ENCODE measurements at places on chromosomes 12 and 14.

DNA sequence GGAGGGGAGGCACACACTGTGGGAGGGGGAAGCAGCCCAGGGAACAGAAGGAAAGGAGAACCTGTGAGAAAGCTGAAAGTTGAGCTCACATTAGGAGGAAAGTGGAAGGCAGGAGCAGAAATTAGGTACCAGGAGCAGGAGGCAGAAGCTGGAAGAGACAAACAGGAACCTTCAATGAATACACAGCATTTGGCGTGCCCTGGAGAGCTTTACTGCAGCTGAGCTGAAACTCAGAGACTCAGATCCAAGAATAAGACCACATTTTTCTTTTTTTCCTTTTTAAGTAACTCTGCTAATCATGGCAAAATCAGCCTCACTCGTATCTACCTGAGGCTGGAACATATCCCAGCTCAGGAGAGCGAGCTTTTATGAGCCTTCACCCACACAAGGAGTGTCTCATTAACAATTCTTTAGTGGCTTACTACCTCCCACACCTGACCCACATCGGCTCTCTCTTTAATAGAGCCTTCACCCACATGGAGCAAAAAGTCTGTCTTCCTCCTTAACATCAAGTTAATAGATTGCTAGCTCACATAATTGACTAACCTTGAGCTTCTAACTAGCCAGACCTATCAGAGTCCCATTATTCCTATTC, 18.2 kb upstream of the CERS5 start:
- DNase-seq, result no peak

- no peak for DNase-seq
Observed at GRCh38 chr12:124390442-124391097, 95.7 kb downstream of the RFLNA start.

- no peak for DNase-seq
Observed at GRCh38 chr12:12476857-12477531, 85.7 kb downstream of the DUSP16 start.

GRCh38 chr12:24960222-24960855, 11.4 kb upstream of the BCAT1 start:
- DNase-seq, result no peak

- DNase-seq, result no peak
Observed at GRCh38 chr14:79971330-79971729, 240.0 kb downstream of the DIO2 start.

DNA sequence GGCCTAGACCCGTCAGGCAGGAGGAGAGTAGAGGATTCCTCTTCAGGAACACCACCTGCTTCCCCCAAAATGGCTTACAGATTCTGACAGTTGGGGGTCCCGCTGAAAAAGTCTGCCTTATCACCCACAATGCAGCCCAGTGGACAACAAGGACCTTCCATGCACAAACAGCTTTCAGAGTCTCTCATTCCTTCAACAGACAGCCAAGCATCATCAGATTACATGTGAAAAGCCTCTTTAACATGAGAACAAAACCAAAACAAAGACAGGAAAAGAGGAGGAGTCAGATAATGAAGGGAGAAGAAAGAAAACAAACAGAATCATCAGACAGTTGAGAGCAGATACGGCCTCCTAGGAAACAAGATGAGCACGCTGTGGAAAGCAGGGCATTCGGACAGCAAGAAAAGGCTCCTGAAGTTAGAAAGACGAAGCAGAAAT, 18.3 kb downstream of the KCTD10 start:
- no peak for DNase-seq

GRCh38 chr12:89529738-89530137, 3.9 kb upstream of the POC1B start:
- no peak for DNase-seq

DNA sequence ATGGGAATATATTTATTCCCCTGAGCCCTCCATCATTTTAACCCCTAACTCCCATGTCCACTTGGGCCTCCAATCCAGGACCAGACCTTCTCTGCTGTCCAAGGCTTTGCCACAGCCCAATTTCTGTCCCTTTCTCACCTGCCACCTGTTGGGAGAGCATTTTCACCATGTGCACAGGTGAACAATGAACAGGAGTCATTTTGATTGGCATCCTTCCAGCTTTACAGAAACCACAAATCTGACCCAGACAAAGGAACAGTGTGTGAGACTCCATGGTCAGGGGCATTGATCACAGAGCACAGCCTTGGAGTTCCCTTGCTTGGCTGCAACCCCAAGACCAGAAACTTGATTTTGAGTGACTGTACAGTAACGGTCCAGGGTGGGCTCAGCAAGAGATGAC, 91.9 kb downstream of the CRACR2A start:
- no peak for DNase-seq

GRCh38 chr14:101817501-101818001, 56.0 kb downstream of the PPP2R5C start:
- DNase-seq, result no peak

GRCh38 chr12:119129827-119130434, 48.8 kb upstream of the HSPB8 start:
- DNase-seq, result no peak

GRCh38 chr12:121423682-121424623, 24.0 kb downstream of the RNF34 start:
- no peak for DNase-seq

DNA sequence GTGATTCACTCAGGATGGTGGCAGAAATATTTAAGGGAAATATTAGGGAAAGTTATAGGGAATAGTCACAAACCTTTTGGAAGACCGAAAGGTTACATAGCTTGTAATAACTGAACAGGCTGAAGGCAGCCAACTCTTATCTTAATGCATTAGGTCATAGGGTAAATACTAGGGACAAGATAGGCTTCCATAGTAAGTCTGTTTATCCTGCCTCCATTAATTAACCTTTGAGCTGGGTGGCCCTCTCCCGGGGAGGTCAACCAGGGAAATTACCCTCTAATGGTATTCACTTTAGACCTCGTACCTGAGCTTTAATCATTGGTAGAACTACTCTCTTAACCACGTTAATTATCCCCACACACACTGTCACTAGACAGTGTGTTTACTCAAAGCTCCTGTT, 981.8 kb downstream of the SLC16A7 start:
- no peak for DNase-seq

DNA sequence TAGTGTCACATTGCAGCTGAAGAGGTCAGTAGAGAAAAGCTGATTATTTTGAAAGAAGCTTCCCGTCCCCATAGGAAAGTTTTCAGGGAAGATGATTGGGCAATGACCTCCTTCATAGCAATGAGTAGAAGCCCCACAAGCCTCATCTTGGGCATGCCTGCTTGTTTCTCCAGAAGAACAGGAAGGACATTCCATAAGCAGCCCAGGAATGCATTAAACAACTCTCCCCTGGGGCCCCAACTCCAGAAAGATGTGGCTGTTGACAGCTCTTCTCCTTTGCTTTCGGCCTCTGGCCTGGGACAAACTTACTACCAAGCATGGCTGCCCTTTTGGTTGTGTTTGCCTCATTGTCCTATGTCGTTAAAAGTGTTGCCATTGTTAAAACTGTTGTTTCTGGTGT, 5.7 kb upstream of the VDR start:
- no peak for DNase-seq

DNA sequence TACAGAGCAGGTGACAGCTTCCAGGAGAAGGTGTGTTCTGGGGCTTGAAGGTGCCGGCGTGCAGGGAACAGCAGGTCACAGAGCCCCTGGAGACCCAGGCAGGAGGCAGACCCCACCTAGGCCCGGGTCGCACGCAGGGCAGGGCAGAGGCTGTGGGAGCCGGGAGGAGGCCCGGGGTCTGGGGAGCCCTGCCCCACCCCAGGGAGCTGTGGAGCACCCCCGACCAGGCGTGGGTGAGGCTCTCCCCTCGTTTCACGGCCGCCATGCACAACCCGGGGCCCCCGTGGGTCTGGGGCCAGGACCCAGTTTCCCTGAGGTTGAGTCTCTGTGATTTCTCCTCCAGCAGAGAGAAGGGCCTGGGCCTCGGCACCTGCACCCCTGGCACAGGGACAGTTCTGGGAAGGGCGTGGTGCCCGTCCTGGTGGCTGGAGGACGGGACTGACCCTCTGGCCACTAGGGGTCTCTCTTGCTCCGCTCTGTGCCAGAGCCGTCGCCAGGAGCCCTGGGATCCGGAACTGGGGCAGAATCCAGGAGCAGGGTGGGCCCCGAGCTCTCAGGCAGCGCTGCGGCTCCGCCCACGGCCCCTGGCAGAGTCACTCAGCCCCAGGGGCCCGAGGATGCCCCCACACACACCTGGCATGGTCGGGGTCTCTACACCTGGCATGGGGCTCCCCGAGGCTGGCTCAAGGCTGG, 75.2 kb upstream of the FBRSL1 start:
- DNase-seq, result peak; percentile 61

- no peak for DNase-seq
Observed at GRCh38 chr12:139585-139984, 73.0 kb downstream of the IQSEC3 start.

GRCh38 chr14:52220924-52221811, 46.3 kb upstream of the PTGDR start:
- no peak for DNase-seq

- DNase-seq, result no peak
Observed at GRCh38 chr14:24693353-24693737, 59.4 kb upstream of the GZMB start.

- no peak for DNase-seq
Observed at GRCh38 chr14:74240794-74241651, 1.8 kb downstream of the VSX2 start.

GRCh38 chr14:94501588-94502516, 7.4 kb downstream of the SERPINA12 start:
- no peak for DNase-seq

DNA sequence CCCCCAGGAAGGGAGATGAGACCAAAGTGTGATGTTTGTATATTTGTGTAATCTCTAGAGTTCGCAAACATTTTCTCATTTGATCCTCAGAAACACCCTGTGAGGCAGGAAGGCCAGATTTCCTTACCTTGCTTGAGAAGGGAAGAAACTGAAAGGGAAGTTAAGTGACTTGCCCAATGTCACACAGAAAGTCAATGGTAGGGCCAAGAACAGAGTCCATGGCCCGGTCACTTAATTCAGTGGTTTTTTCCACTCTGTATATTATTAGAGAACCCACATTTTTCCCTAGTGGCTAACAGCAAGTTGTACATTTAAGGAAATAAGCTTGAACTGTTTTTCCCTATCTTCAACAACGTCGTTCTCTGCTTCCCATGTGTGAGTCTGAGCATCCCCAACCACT, 25.6 kb upstream of the CHPT1 start:
- DNase-seq, result no peak

DNA sequence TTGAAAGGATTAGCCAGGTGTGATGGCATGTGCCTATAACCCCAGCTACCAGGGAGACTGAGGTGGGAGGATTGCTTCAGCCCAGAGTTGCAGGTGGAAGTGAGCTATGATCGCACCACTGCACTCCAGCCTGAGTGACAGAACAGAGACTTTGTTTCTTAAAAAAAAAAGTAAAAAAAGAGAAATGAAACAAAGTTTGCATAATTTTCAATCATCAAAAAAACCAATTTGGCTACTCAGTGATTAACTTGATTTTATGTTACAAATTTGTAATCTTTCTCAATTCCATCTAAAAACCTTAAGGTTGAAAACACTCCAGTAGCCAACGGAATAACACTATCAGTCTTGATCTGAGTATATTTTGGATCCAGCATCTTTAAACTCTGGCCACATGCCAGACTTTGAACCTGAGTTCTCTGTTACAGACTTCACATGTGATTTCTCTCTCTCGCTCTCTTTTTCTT, 12.6 kb upstream of the DENND5B start:
- DNase-seq, result no peak

- no peak for DNase-seq
Observed at GRCh38 chr14:61240206-61240605, 40.9 kb downstream of the TMEM30B start.

- no peak for DNase-seq
Observed at GRCh38 chr12:105482951-105483350, 152.5 kb downstream of the C12orf75 start.

GRCh38 chr14:92022036-92022435, 17.8 kb downstream of the TRIP11 start:
- no peak for DNase-seq

GRCh38 chr12:93894391-93895088, 217.4 kb downstream of the CRADD start:
- DNase-seq, result no peak

DNA sequence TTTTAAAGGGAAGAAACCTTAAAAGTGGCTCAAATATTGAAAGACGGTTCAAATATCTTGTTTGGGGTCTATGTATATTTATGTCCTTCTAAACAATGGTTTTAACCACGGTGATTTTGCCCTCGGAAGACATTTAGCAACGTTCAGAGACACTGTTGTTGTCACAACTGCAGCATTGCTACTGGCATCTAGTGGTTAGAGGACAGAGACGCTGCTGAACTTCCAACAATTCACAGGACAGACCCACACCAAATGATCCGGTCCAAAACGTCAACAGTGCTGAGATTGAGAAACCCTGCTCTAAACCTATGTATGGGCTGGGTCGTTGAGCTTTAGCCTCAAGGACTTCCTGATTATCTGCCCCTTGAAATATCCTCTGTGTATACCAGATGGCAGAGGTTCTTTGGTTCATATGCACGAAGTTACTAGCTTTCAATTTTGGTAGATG, 1.7 kb downstream of the ANGEL1 start:
- DNase-seq, result no peak

DNA sequence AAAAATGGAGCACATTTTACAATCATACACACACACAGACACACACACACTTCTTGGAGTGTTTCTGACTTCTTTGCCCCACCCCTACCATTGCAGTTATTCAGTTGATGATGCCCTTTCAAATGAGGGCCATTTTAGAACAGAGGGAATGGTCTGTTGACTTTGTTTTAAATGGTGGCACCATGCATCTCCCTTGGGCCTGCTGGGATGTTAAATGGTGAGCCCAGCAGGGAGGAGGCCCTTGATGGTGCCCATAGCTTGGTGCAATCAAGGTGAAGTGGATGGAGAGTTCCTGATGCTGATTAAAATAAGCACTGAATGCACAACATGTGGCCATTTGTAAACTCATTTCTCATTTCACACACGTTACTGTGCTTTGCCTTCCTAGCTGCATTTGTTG, 13.3 kb downstream of the C12orf75 start:
- DNase-seq, result no peak

GRCh38 chr14:101460986-101461750, 100.1 kb upstream of the DIO3 start:
- DNase-seq, result no peak

Data from activated effector memory CD4-positive, alpha-beta T cell treated with Interleukin-2 at 50 U/mL for 16 hours (primary cell).